ENCODE measurements at places on chromosomes 2 and 18.

DNA sequence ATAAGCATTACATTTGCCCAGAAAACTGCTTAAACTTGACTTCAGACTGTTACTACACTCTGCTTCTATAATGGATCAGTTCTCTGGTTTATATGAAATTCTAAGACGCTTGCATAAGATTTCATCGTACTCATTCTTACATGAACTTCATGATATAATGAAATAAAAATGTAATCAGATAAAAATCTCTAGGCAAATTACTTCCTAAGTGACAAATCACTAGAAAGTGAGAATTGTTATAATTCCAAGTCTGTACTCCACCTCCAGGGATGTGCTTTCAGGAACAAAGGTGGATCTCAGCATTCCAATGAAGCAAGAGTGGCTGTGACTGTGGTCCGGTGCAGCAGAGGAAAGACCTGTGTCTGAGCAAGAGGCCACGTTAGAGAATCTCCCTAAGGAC is 226.2 kb downstream of the PIEZO2 start:
- DNase-seq: no peak

DNA sequence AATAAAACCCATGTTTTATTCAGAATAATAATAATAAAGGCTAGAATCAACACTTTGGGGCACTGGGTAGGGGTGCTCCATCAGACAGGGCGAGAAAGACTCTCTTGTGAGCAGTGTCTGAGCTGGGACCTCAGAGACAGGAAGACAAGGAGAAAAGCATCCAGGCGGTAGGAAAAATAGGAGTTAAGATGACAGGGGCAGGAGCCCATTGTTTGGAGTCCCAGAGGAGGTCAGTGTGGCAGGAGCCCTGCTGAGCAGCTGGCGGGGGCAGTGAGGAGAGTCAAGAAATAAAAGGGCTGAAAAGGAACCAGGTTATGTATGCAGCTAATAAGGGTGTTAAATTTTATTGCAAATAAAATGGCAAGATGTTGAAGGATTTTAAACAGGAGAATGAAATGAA is 457.4 kb downstream of the FBXO15 start:
- no peak for DNase-seq

- no peak for DNase-seq
Measured at GRCh38 chr2:201558665-201559064, 84.6 kb downstream of the TMEM237 start.

DNA sequence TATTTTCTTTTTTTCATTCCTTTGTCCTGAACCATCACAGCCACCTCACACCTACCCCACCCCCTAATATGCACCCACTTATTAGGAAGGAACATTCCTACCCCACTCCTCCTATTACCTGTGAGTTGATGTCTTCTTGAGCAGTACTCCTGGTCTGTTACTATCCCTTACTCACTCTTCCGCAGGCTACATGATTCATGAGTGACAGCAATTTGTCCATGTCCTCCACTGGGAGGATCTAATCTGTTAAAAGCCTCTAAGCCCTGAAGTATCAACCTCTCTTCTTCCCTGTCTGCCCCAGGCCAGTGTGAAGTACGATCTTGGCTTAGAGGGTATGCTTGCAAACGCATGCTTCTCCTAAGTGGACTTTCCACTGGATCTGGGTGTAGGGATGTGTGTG is 75.6 kb upstream of the RFX8 start:
- no peak for DNase-seq

DNA sequence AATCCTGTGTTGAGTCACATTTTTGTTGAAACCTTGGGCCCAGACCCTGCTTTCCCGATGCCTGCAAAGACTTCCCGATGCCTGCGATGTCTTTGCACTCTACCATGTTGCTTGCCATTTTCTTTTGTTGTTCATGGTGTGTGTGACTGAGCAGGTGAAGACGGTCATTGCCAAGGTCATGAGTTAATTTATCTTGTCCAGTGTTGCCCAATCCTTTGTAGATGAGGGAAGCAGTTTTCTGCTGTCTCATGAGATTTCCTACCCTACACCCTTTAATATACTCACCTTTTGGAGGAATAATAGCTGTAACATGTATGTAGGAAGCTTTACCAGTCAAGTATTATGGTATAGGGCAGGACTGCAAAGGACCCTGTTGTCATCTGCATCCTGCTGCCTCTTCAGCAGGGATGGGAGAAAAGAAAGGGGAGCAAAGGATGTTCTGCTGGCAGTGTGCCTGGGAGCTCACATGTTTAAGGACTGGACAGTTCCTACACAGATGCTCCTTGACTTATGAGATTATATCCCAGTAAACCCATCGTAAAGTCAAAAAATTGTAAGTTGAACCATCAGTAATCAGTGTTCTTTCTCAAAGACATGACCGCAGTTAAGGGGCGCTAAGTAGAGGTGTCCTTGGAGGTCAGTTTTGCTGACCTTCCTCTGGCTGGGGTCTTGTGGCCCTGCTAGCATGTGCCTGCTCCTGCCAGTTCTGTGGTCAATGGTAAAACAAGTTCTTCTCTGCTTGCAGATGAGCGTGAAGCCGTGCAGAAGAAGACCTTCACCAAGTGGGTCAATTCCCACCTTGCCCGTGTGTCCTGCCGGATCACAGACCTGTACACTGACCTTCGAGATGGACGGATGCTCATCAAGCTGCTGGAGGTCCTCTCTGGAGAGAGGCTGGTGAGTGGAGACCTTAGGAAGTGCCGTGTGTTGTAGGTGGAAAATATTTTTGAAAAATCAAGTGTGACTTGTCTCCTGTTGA is 124.8 kb upstream of the EML6 start:
- no peak for DNase-seq

GRCh38 chr2:54207666-54208195 is 48.3 kb downstream of the TSPYL6 start:
- no peak for DNase-seq

GRCh38 chr2:68435615-68436014 is 31.5 kb downstream of the FBXO48 start:
- DNase-seq: no peak

GRCh38 chr2:218648787-218649100 is 10.7 kb downstream of the ZNF142 start:
- no peak for DNase-seq

- DNase-seq: no peak
Measured at GRCh38 chr2:159518321-159519005, 97.9 kb downstream of the BAZ2B start.

DNA sequence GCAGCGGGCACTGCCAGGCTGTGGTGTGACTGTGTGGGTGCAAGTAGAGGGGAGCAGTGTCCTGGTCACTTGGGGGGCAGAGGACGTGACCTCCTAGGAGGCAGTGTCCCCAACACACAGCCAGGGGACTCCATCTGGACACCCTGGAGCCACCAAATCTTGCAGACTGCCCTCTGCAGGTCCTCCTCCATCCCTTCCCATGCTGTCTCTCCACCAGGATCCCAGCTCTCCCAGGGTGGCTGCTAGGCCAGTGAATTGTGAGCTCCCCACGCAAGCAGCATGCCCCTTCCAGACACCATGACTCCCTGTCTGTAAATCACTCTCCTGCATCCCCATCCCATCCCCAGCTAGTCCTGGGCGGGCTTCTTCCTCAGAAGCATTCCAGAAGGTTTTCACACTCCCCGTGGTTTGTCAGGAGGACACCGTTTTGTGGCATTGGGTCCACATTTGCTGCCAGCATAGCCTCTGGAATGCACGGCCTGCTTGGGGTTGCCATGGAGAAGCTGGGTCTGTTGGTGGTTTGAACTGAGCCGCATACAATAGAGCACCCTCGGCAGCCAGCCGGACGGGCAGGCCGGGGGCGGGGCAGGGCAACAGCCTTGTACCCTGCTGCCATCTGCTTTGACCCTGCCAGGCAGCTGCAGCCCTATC is 210.7 kb downstream of the KLHL29 start:
- no peak for DNase-seq

GRCh38 chr2:207143215-207144172 is 22.3 kb downstream of the KLF7 start:
- peak; percentile 38 for DNase-seq

DNA sequence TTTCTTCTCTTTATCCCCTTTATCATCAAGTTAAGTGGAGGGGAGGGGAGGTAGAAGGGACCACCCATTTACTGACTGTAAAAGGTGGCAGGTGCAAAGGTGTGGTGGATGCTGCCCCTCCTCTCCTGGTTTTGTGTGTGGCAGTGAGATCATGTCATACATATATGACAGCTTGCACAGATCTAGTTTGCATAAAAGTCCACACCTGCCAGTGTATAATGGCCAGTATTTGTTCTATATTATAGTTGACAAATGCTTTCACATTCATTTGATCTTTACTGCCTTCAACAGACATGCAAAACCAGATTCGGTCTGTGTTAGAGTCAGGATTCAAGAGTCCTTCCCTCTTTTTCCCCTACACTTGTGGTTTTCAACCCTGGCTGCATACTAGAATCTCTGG is 55.1 kb downstream of the TGFA start:
- DNase-seq: no peak

DNA sequence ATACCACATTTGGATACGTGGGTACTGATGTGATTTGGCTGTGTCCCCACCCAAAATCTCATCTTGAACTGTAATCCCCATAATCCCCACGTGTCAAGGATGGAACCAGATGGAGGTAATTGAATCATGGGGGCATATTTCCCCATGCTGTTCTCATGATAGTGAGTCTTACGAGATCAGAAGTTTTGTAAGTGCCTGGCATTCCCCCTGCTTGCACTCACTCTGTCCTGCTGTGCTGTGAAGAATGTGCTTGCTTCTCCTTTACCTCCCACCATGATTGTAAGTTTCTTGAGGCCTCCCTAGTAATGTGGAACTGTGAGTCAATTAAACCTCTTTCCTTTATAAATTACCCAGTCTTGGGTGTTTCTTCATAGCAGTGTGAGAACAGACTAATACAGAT is 70.3 kb downstream of the CHST9 start:
- DNase-seq: no peak
